CD8-positive, alpha-beta T cell (primary cell): ENCODE measurements at places on chromosomes 1 and 21. TPM values are rescaled to one million over a fixed set of nuclear protein-coding genes. Genes with fewer than 3 reads are reported as not detected.

PIK3C2B gene
- total RNA-seq: 32.6 TPM

S100A3 gene
- total RNA-seq: not detected

SLC22A15 gene
- 0.16 TPM for total RNA-seq

PTGFR gene
- not detected for total RNA-seq

TSPAN2 gene
- 0.43 TPM for total RNA-seq

SLC27A3 gene
- total RNA-seq: 6.5 TPM

ELOVL1 gene
- 24.6 TPM for total RNA-seq

IVL gene
- total RNA-seq: not detected

SPRR4 gene
- not detected for total RNA-seq

MSH4 gene
- not detected for total RNA-seq

DEPDC1 gene
- total RNA-seq: not detected

BLZF1 gene
- total RNA-seq: 13.6 TPM

KRTAP19-3 gene
- total RNA-seq: not detected

EPHA8 gene
- not detected for total RNA-seq

MEAF6 gene
- total RNA-seq: 46.0 TPM

CDA gene
- not detected for total RNA-seq
